ENCODE measurements at places on chromosomes 13 and 19.

DNA sequence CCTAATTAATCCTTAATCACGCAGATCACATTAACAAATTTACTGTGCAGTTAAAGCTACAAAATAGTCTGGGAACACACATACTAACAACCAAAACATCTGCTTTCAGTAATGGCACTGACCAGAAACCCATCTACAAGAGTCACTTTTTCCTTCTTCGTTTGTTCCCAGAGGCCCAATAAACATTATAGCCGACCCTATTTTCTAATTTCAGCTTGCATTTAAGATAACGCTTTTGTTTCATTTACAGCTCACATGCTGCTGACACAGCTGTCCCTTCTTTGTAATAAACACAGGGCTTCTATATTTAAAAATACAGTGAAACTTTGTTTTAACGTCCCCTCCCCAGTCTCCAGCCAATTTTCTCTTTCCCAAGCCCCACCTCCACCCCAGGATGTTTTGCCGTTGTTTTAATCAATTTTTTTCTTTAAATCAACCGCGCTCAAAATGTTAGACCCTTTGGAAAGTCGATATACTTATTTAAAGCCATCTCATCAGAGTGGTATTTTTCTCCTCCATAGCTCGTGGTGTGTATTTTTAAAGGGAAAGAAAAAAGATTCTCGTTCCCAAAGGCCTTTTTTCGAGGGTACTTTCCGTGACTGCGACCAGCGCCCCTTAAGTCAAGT is 1.7 kb upstream of the WBP4 start:
- DNase-seq: no peak

DNA sequence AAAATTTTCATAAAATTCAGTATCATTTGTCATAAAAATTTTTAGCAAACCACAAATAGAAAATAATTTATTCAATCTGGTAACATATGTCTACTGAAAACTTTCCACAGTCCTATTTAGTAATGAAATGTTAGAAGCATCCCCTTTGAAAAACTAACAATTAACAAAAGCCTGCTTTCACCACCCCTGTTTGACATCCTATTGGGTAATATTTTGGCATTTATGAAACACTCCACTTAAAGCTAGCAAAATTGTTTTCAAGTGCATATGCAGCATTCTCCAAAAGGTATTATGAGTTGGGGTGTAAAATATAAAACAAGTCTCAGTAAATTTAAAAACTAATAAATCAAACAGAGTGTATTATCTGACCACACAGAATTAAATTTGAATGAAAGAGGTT is 189.4 kb downstream of the NBEA start:
- no peak for DNase-seq

- no peak for DNase-seq
Measured at GRCh38 chr13:66821551-66821950, 408.6 kb downstream of the PCDH9 start.

DNA sequence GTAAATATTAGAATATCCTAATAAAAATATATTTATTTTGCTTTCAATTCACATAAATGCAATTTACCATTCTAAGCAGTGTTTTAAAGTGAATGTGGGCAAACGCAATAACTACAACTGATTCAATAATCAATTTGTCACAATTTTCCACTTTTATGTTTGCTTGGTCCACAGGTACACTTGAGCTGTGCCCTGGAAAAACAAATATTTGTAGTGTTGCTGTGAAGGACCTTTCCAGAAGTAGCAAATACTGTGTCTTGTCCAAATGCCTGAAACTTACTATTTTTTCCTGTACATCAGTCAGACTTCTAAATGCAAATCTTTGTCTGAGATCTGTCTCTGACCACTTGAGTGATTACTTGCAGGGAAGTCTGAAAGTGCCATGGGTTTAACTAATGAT is 845.8 kb upstream of the SLITRK5 start:
- DNase-seq: no peak

DNA sequence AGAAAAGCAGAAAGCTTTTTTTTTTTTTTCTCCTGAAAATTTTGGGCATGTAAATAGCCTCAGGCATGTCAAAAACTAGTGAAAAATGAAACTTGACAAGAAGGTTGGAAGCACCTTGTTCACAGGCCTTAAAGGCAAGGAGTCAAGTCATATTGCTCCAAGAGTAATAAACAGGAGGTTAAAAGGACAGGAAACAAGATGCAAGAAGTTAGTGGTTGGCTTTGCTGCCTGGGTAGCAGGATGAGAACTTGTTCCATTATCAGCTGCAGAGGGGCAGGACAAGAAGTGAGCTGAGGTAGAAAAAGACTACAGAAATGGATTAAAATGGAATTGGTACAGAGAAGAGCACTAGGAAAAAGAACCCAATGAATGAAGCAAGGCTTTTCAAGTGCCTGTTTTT is 242.6 kb downstream of the DCT start:
- no peak for DNase-seq

GRCh38 chr19:30551271-30551670 is 179.1 kb downstream of the ZNF536 start:
- DNase-seq: no peak
